Lower lobe of right lung (tissue), 2 donors: ENCODE measurements at places on chromosomes 11 and 22. TPM values are rescaled to one million over a fixed set of nuclear protein-coding genes. Genes with fewer than 3 reads are reported as not detected.
A peak's percentile ranks its signal among the peaks of the same experiment; 100 is the strongest.

SCUBE2 gene
- 7.1 TPM for total RNA-seq

GRCh38 chr11:68891351-68891948 lies 12.2 kb downstream of the MRPL21 start:
- DNase-seq: no peak
- peaks cover 15% of the 10 kb centered on the region for H3K4me1 ChIP-seq

- H3K36me3 ChIP-seq: peaks cover 15% of the 10 kb centered on the region
- H3K4me1 ChIP-seq: peaks cover 12% of the 10 kb centered on the region
- H3K4me3 ChIP-seq: no peak overlapping the region
- no peak for DNase-seq
- H3K27ac ChIP-seq: no peak overlapping the region
These were observed 9.2 kb downstream of the TAB1 start for GRCh38 chr22:39408807-39409206.

- peak overlapping the region; percentile 82 for H3K27ac ChIP-seq
- no peaks in the 10 kb centered on the region for H3K27me3 ChIP-seq
- no peak overlapping the region for H3K4me3 ChIP-seq
- peak; percentile 83 for DNase-seq
These were observed 98.2 kb upstream of the NNMT start for GRCh38 chr11:114197799-114198500.

DNA sequence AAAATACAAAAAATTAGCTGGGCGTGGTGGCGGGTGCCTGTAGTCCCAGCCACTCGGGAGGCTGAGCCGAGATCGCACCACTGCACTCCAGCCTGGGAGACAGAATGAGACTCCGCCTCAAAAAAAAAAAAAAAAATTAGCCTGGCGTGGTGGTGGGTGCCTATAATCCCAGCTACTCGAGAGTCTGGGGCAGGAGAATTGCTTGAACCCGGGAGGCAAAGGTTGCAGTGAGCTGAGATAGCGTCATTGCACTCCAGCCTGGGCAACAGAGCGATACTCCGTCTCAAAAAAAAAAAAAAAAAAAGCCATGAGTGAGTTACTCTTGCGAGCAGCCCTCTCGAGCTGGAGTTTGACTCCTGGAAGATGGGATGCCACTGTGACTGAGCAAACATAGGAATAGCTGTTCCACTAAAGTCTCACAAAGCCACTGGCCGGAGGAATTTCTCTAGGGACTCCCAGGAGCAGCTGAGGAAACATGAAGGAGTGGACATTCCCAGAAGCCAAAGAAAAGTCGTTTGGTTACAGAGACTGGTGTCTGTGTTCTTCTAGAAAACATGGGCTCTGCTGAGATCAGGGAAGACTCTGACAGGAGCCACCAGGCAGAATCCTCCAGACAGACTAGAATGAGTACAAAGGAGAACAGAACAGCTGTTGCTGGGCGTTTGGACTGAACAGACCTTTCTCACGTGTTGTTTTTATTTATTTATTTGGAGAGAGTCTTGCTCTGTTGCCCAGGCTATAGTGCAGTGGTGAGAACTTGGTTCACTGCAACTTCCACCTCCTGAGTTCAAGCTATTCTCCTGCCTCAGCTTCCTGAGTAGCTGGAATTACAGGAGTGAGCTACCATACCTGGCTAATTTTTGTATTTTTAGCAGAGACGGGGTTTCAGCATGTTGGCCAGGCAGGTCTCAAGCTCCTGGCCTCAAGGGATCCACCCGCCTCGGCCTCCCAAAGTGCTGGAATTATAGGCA lies 32.4 kb upstream of the MYH9 start:
- no peak for DNase-seq
- H3K27ac ChIP-seq: peak overlapping the region; percentile 66
- H3K36me3 ChIP-seq: no peaks in the 10 kb centered on the region

- H3K4me3 ChIP-seq: no peak overlapping the region
- no peak for DNase-seq
- H3K27ac ChIP-seq: no peak overlapping the region
- H3K27me3 ChIP-seq: no peaks in the 10 kb centered on the region
- no peaks in the 10 kb centered on the region for H3K36me3 ChIP-seq
- peaks cover 25% of the 10 kb centered on the region for H3K4me1 ChIP-seq
These were observed 60.6 kb upstream of the ARHGAP20 start for GRCh38 chr11:110772863-110773262.

DNA sequence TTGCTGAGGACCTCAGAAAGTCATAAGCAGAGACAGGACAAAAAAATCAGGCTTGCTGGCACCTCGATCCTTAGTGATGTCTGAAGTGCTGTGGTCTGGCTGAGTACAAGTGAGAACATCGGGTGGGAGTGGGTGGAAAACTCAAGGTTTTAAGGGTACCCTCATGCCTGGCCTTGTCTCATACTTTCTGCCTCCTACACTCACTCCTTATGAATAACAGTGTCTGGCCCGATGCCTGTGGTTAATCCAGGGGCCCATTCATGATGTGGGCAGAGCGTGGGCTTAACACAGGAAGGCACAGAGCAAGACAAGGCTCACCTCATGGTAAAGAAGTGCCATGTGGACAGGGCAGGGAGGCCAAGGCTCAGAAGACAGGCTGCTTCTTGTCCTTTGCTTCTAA lies 11.0 kb upstream of the UCP3 start:
- no peaks in the 10 kb centered on the region for H3K27me3 ChIP-seq
- H3K27ac ChIP-seq: peak overlapping the region; percentile 87
- DNase-seq: no peak
- H3K4me1 ChIP-seq: peaks cover 54% of the 10 kb centered on the region

DNA sequence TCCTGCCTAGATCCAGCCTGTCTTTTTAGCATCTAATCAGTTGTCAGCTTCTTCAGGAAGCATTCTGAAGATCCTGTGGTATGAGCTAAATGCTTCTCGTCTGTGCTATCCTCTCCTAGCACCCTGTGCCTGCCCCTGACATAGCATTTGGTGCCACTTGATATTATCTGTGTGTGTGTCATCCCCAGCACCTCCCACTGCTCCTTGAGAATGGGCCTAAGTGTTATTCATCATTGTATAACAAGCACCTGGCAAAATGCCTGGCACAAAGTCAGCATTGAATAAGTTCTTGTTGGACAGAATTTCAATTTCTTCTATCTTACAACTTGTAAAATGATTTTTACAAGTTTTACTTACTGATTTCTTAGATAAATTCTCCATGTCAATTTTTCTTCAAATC lies 28.1 kb upstream of the OLFML1 start:
- H3K27me3 ChIP-seq: peaks cover 18% of the 10 kb centered on the region
- no peak overlapping the region for H3K4me3 ChIP-seq
- H3K4me1 ChIP-seq: no peaks in the 10 kb centered on the region
- H3K27ac ChIP-seq: no peak overlapping the region

DNA sequence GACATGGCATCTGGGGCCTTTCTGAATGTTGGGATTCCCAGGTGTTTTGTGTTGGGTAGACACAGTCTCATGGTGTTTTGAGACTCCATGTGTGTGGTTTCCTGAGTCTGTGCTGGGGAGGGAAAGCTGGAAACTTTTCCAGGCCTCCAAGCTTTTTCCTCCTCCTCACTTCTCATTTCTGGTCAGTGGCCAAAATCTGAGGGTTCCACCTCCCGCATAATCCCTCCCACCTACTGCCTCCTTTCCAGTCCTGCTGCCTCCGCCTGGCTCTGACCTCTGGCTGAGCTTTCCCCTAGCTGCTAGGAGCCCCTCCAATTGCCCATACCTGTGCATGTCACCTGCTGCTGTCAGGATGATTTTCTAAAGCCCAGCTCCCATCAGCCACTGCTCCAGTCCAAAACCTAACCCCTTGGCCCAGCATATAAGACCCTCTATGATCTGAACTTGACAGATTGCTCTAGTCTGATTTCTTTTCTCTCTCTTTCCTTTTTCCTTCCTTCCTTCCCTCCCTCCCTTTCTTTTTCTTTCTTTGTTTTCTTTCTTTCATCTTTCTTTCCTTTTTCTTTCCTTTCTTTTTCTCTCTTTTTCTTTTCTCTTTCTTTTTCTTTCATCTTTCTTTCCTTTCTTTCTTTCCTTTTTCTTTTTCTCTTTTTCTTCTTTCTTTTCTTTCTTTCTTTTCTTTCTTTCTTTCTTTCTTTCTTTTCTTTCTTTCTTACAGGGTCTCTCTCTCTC lies 51.4 kb upstream of the NECTIN1 start:
- peak; percentile 17 for DNase-seq
- no peaks in the 10 kb centered on the region for H3K4me1 ChIP-seq

GRCh38 chr11:110113973-110114372 lies 20.8 kb downstream of the ZC3H12C start:
- no peaks in the 10 kb centered on the region for H3K4me1 ChIP-seq
- no peak for DNase-seq
- no peaks in the 10 kb centered on the region for H3K27me3 ChIP-seq
- no peak overlapping the region for H3K27ac ChIP-seq
- no peak overlapping the region for H3K4me3 ChIP-seq

CATSPER1 gene
- 3.6 TPM for total RNA-seq

- H3K4me1 ChIP-seq: peaks cover 6% of the 10 kb centered on the region
- H3K4me3 ChIP-seq: no peak overlapping the region
- H3K27me3 ChIP-seq: no peaks in the 10 kb centered on the region
- H3K27ac ChIP-seq: no peak overlapping the region
- DNase-seq: no peak
These were observed 220.3 kb upstream of the SESN3 start for GRCh38 chr11:95451261-95451660.

DNA sequence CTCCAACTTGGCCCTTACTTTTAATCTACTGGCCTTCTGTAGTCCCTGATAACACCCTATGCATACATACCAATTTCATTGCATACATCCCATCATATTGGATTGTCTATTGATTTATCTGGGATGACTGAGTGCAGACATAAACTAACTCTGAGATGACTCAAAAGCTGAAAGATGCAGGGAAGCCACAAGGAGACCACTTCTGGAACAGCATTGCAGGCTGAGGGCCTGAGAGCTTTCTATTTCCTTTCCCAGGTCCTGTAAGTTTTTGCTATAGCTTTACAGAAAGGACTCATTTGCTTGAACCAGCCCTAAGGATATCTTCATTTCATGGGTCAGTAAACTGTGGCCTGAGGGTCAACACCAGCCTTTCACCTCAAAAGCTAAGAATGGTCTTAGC lies 15.1 kb upstream of the SPON1 start:
- DNase-seq: no peak
- H3K4me3 ChIP-seq: no peak overlapping the region
- H3K27ac ChIP-seq: no peak overlapping the region
- H3K36me3 ChIP-seq: no peaks in the 10 kb centered on the region
- no peaks in the 10 kb centered on the region for H3K27me3 ChIP-seq

GRCh38 chr22:29003975-29004646 lies 57.5 kb downstream of the C22orf31 start:
- H3K36me3 ChIP-seq: no peaks in the 10 kb centered on the region
- H3K4me1 ChIP-seq: peaks cover 23% of the 10 kb centered on the region
- peak; percentile 65 for DNase-seq

GRCh38 chr22:24133187-24133965 lies 47.9 kb upstream of the SUSD2 start:
- H3K4me3 ChIP-seq: no peak overlapping the region
- H3K27me3 ChIP-seq: no peaks in the 10 kb centered on the region
- peaks cover 32% of the 10 kb centered on the region for H3K36me3 ChIP-seq
- peak; percentile 67 for DNase-seq

TBX10 gene
- total RNA-seq: not detected

DNA sequence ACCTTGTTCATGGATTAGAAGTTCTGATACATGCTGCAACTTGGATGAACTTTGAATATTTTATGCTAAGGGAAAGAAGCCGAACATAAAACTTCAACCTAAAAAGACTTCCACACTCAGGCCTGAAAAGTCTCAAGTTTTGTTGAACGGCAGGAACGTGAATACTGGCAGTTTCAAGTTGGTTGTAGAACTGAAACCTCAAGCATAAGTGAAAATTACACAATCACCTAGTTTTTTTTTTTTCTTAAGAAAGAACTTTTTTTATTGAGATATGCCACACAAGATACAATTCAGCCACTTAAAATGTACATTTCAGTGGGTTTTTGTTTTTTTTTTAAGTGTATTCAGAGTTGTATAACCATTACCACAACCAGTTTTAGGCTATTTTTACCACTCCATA lies 50.8 kb upstream of the ADORA2A start:
- DNase-seq: no peak
- no peak overlapping the region for H3K27ac ChIP-seq
- peaks cover 66% of the 10 kb centered on the region for H3K36me3 ChIP-seq

DNA sequence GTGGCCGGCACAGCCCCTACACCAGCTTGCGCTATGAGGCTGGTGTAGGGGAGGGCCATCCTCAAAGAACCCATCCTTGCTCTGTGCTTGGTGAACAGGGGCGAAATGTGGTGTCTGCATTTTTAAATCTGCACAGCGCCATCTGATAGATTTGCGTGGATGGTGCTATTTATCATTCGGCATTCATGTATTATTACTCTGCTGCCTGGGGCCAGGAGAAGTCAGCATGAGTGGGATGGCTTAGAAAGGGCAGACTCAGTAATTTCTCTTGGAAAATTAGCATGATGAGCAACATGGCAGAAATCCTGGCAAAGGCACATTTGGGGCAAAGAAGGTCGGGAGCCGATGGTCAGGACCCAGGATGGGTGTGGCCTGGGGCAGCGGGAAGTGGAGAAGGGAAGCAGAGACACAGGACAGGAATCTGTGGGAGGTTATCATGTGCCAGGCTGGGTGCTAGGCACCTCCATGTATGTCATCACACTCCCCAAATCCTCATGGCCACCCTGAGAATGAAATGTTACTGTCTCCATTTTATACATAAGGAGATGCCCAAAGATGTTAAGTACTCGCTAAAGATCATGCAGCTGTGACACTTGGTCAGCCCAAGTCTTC lies 149.0 kb downstream of the CEP164 start:
- H3K27ac ChIP-seq: no peak overlapping the region
- H3K27me3 ChIP-seq: no peaks in the 10 kb centered on the region
- no peak overlapping the region for H3K4me3 ChIP-seq
- no peaks in the 10 kb centered on the region for H3K4me1 ChIP-seq
- no peak for DNase-seq
